Stimulated activated CD8-positive, alpha-beta memory T cell treated with anti-CD3 and anti-CD28 coated beads, Interleukin-4, amount 100 ng/mL, for 1 hour (primary cell): ENCODE measurements at places on chromosomes 2 and 18.

GRCh38 chr2:29109246-29109645, 6.0 kb upstream of the CLIP4 start:
- DNase-seq: no peak

GRCh38 chr2:9188823-9189222, 17.8 kb upstream of the ASAP2 start:
- no peak for DNase-seq

DNA sequence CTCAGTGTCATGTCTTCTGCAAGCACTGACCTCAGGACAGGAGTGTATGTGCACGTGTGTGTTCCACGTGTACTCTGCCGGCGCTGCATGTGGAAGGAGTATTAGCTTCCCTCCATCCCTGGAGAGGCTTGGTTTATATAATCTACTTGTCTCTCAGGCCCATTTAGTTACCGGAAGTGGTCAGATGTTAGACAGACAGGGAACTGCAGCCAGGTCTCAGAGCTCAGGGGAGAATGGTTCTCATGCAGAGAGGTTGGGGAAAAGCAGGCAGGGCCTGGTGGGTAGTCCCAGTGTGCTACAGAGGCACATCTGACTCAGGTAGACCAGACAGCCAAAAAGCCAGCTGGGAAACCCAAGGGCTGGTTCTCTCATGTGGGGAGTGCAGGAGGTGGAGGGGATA, 167.9 kb downstream of the CTIF start:
- no peak for DNase-seq

DNA sequence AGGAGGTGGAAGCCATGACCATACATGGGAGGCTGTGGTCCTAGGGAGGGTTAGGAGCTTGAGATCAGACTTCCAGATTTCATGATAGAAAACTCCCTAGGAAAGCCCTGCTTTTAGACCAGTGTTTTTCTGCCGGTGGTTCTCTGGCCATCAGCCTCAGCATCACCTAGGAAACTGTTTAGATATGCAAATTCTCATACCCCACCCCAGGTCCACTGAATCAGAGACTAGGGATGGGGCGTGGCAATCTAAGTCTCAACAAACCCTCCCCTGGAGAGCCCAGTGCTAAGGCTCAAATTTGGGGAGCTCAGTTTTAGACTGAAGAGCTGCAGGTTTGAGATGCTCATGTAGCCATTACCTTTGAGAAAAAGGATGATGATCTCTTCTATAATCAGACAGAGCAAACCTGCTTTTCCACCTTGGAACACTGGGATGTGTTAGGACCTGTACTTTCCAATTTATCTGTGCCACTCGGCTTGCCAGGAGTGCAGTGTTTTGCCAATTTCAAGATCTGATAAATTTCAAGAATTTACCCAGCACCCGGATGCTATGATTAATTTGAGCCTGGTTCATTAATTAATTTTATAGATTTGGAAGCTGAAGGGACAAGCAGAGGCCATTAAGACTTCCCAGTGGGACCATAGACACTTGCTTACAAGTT, 31.5 kb upstream of the LYPD6B start:
- no peak for DNase-seq

DNA sequence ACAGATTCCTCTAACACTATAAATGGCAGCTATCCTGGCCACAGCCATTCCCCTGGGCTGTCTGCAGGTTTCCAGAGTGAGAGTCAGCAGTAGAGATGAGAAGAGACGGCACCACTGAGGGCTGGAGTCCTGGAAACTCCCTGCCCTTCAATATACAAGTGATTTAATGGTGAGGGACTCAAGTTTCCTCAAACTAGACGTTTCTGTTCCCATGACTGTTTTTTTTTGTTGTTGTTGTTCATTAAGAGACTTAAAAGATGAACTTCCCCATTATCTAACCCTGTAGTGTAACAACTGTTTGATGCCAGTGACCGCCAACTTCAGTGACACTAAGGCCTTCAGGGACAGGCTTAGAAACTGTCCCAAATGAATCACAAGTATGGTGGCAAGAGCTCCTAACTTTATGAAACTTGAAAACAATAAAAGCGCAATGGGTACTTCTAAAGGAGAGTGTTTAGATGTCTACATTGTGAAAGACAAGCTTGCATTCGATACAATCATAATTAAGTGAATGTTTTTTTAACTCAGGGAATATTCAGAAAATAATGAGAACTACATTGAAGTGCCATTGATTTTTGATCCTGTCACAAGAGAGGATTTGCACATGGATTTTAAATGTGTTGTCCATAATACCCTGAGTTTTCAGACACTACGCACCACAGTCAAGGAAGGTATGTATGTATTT, 34.0 kb downstream of the IL1R2 start:
- DNase-seq: no peak

DNA sequence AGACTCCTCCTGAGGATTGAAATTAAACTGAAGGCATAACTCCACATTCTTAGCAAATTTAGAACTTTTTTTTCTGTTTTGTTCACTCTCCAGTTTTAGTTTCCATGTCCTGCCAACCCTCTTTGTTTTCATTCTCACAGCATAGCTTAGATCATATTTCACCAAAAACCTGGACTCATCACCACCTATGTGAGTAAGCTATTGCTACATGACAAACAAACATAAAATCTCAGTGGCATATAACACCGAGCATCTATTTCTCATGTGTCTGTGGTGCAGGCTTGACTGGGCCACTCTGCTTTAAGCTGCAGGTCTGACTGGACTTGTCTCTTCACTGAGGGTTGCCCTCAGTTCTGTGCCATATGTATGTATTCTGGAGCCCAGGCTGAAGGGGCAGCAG, 385.2 kb downstream of the ARHGAP15 start:
- DNase-seq: no peak

- no peak for DNase-seq
Measured at GRCh38 chr2:36147670-36148390, 207.7 kb upstream of the CRIM1 start.

DNA sequence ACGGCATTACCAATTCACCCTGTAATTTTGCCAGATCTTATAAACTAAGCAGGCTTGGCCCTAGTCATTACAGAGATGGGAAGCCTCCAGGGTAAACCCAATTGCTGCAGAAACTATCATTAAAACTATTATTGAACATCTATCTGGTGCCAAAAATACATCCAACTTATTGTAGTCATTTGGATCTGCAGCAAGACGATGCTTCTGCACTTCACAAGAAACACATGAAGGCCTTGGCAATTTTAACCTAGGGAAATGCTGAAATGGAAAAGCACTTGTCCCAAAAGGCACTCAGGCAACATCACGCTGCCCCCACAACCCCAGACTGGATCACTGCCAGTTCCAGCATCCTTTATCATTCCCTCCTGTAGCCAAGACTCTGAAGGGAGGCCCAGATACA, 85.3 kb upstream of the ACVR2A start:
- no peak for DNase-seq

GRCh38 chr2:149313512-149313972, 16.8 kb upstream of the LYPD6 start:
- DNase-seq: no peak

- no peak for DNase-seq
Measured at GRCh38 chr18:36451454-36452251, 154.1 kb downstream of the FHOD3 start.

DNA sequence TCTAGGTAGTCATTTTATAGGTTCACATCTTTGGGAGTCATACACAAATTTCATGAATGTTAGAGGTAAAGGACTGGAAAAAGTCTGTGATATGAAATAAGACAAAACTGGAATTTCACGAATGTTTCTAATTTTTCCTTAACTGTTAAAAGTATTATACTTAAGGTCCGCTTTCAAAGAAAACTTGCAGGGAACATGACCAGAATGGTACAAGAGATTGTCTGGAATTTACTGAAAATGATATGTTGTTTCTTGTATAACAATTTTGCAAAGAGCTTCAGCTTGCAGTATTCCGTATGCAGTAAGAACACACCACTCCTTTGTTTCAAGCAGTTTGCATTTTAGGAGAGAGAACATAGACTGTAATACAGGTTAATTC, 1.6 kb downstream of the DDX1 start:
- no peak for DNase-seq

DNA sequence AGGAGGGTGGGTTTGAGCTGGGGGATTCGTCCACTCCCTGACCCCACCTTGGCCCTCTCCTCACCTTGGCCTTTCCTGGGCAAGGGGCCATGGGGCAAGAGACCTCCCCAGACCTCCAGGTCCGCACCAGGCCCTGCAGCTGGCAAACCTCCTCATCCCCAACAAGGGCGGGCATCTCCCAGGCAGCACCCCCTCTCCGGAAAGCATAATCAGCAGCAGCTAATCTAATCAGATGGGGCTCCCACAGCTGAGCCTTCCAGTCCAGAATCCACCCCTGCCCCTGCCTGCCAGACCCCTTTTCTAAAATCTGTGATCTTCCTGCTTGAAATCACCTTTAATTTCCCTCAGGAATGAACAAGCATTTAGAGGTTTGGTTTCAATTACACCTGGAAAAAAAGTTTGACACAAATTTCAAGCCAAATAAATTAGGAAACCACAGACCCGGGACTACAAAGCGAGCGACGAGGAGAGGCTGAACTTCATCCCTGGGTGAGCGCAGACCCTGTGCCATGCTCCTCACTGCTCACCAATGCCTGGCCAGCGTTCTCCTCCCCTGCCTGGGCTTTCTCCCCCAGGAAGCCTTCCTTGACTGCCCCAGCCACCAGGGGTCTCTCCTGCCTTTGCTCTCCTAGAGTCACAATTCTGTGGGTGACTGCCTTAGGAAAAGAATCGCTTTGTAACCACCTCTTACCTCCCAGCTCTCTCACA, 143.0 kb upstream of the MYCN start:
- DNase-seq: no peak

DNA sequence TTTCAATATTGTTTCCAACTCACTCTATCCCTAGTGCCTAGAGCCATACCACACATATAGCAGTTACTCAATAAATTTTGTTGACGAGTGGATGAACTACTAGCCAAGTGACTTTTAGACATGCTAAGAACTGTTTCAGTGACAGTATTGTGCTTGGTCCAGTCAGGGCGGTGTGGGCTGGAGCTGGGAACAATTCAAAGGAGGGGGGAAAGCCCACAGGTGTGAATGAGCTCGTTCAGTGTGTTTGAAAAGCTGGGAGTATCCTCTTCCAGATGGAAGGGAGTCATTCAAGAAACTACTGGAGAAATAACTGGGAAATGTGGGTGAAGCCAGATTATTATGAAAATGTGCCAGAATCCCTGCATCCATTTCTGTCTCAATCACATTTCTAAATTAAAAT, 1.7 kb upstream of the SERPINE2 start:
- DNase-seq: no peak

GRCh38 chr2:96325884-96326255, 753 bp downstream of the ITPRIPL1 start:
- DNase-seq: no peak

- no peak for DNase-seq
Measured at GRCh38 chr2:821546-821945, 129.1 kb upstream of the SNTG2 start.
